Small intestine (tissue), 16 donors: ENCODE measurements at places on chromosomes 11 and 22. TPM values are rescaled to one million over a fixed set of nuclear protein-coding genes. Genes with fewer than 3 reads are reported as not detected.
A peak's percentile ranks its signal among the peaks of the same experiment; 100 is the strongest.

SBF2 gene
- polyA plus RNA-seq, result 17.4 TPM

OR8D4 gene
- not detected for polyA plus RNA-seq

CST6 gene
- not detected for polyA plus RNA-seq

PKDREJ gene
- polyA plus RNA-seq, result 0.27 TPM

ARRB1 gene
- 41.5 TPM for polyA plus RNA-seq

GRCh38 chr11:113389272-113389671 is 1.7 kb downstream of the ANKK1 start:
- H3K4me1 ChIP-seq, result no peaks in the 10 kb centered on the region
- no peak overlapping the region for H3K27ac ChIP-seq
- H3K36me3 ChIP-seq, result no peaks in the 10 kb centered on the region
- DNase-seq, result no peak
- H3K4me3 ChIP-seq, result no peak overlapping the region
- H3K27me3 ChIP-seq, result no peaks in the 10 kb centered on the region

DNA sequence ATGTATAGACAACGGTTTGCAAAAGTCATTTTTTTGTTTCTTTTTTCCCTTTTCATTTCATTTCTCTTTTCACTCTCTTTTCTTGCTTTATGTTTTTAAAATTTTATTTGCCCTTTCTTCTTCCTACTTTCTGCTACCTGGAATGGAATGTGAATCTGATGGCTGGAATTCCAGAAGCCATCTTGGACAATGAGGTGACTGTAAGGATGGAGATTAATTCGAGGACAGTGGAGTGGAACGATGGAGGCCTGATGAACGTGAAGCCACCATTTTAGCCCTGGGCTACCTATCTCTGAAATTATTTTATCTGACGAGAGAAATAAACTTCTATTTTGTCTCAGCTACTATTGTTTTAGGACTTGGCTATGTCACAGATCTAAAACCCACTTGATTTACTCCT is 2.8 kb upstream of the POLA2 start:
- H3K36me3 ChIP-seq, result no peaks in the 10 kb centered on the region
- DNase-seq, result no peak
- no peak overlapping the region for H3K27ac ChIP-seq
- peaks cover 6% of the 10 kb centered on the region for H3K4me1 ChIP-seq

DNA sequence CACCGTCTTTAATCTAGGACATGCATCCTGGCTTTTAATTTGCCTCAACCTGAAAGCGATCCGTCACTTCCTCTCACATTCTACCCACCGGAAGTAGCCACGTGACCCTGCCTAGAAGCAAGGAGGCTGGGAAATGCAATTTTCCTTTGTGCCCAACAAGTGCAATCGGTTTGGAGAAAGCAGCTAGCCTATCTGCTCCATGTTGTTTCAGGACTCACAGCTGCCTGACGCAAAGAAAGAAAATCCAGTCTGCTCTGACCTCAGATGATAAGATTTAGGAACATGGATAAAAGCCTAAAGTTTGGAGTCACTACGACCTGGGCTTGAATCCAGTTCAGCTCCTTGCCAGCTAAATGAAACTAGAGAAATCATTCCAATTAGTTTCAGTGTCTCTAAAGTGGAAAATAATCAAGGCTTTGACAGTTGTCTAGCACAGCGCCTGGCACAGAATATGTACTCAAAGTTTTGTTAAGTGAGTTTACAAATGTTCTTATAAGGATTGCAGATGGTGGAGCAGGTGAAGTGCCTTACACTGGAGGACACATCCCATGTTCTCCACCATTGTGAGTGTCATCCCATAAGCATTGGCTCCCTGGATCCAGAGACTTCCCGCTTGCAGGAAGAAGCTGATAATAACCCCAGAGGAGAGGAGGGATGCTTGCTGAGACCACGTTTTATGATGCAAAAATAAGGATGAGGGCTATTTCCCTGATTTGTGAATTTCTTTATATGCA is 553.7 kb downstream of the MN1 start:
- DNase-seq, result no peak
- H3K36me3 ChIP-seq, result no peaks in the 10 kb centered on the region
- no peak overlapping the region for H3K4me3 ChIP-seq
- H3K27me3 ChIP-seq, result no peaks in the 10 kb centered on the region
- H3K4me1 ChIP-seq, result no peaks in the 10 kb centered on the region
- no peak overlapping the region for H3K27ac ChIP-seq

DNA sequence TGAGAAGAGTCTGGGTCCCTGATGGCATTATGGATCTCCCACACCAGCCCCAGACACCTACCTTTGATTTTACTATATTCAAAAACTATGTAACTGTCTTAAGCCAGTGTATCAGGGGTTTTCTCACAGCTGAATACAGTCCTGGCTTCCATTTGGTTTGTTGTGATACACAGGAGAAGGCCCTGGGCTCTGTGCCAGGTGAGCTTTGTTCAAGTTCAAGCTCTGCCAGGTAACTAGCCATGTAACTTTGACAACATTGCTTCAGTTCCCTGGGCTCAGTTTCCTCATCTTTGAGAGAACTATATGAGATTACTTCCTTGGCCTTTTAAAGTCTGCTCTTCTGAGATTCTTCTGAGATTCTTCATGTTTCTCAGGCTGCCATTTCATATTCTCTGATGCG is 327.5 kb upstream of the TENM4 start:
- H3K36me3 ChIP-seq, result no peaks in the 10 kb centered on the region
- no peak overlapping the region for H3K4me3 ChIP-seq
- H3K4me1 ChIP-seq, result no peaks in the 10 kb centered on the region
- no peak overlapping the region for H3K27ac ChIP-seq
- H3K27me3 ChIP-seq, result no peaks in the 10 kb centered on the region

GRCh38 chr11:43925932-43926505 is 16.4 kb upstream of the C11orf96 start:
- H3K4me3 ChIP-seq, result no peak overlapping the region
- peaks cover 2% of the 10 kb centered on the region for H3K36me3 ChIP-seq
- H3K4me1 ChIP-seq, result no peaks in the 10 kb centered on the region
- DNase-seq, result no peak
- peak overlapping the region; percentile 12 for H3K27ac ChIP-seq

- H3K27ac ChIP-seq, result no peak overlapping the region
- H3K4me3 ChIP-seq, result no peak overlapping the region
- no peaks in the 10 kb centered on the region for H3K27me3 ChIP-seq
- DNase-seq, result no peak
- H3K36me3 ChIP-seq, result no peaks in the 10 kb centered on the region
- no peaks in the 10 kb centered on the region for H3K4me1 ChIP-seq
Observed at GRCh38 chr11:133906241-133906640, 50.5 kb downstream of the IGSF9B start.

DNA sequence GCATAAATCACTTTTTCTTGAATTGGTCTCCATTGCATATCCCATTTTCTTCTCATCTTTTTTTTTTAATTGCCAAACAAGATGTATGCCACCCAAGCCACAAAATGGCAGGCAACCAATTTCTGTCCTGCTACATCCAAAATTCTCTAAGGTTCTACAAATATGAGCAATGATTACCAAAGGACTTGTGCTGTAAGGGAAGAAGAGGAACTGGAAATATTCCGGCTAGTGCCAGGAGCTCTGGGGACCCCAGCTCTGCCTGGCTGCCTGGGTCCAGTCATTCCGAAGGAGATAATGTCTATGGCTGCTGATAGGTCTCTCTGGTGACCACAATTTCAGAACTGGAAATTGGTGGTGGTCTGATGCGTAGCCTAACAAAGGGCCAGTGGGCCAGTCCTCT is 17.1 kb upstream of the SNX32 start:
- DNase-seq, result no peak
- no peaks in the 10 kb centered on the region for H3K27me3 ChIP-seq
- H3K27ac ChIP-seq, result no peak overlapping the region
- H3K36me3 ChIP-seq, result peaks cover 12% of the 10 kb centered on the region
- H3K4me3 ChIP-seq, result no peak overlapping the region

DNA sequence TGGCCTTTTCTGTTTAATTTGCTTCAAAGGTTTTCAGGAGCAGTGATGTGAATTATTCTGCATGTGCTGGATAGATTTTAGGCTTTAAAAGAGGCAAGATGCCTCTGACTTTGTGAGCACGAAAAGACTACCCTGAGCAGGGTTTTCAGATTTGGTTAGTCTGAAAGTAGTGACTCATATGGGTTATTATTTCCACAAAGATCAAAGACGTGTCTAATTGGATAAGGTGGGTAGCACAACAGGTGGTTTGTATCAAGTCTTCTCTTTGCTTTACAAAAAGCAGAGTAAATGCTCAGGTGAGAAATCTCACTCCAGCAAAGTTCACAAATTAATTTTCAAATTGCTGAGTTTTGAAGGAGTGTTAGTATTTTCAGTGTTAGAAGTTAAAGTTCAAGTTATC is 37.6 kb upstream of the DBX1 start:
- H3K4me3 ChIP-seq, result no peak overlapping the region
- no peaks in the 10 kb centered on the region for H3K4me1 ChIP-seq
- DNase-seq, result no peak
- no peaks in the 10 kb centered on the region for H3K36me3 ChIP-seq
- no peaks in the 10 kb centered on the region for H3K27me3 ChIP-seq
- H3K27ac ChIP-seq, result no peak overlapping the region

DNA sequence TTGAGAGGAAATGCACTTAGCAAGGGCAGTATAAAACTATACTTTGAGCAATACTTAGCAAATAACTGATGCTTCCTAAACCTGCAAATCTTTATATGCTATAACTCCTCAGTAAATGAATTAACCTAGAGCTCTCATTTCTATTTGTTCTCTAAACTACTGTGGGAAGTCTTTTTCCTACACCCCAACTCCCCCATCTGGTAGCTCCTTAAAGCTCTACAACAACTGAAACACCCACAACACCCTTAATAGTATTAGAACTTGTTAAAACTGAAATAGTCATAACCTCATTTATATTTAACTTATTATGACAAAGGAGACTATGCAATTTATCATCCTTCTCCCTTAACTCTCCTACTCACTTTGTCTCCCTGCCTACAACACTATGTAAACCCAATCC is 43.4 kb downstream of the GUCY1A2 start:
- no peaks in the 10 kb centered on the region for H3K27me3 ChIP-seq
- no peak overlapping the region for H3K27ac ChIP-seq
- no peak for DNase-seq

GRCh38 chr11:116215471-116216113 is 557.2 kb downstream of the BUD13 start:
- no peaks in the 10 kb centered on the region for H3K36me3 ChIP-seq
- no peaks in the 10 kb centered on the region for H3K4me1 ChIP-seq
- DNase-seq, result peak; percentile 5
- H3K27me3 ChIP-seq, result no peaks in the 10 kb centered on the region

- peak; percentile 77 for DNase-seq
- H3K4me1 ChIP-seq, result no peaks in the 10 kb centered on the region
- H3K27ac ChIP-seq, result no peak overlapping the region
- no peak overlapping the region for H3K4me3 ChIP-seq
- H3K27me3 ChIP-seq, result no peaks in the 10 kb centered on the region
- H3K36me3 ChIP-seq, result no peaks in the 10 kb centered on the region
Observed at GRCh38 chr22:34493486-34493885, 572.5 kb upstream of the ISX start.
